Heart left ventricle (tissue), 16 donors: ENCODE measurements at places on chromosomes 7 and 10. TPM values are rescaled to one million over a fixed set of nuclear protein-coding genes. Genes with fewer than 3 reads are reported as not detected.

DNA sequence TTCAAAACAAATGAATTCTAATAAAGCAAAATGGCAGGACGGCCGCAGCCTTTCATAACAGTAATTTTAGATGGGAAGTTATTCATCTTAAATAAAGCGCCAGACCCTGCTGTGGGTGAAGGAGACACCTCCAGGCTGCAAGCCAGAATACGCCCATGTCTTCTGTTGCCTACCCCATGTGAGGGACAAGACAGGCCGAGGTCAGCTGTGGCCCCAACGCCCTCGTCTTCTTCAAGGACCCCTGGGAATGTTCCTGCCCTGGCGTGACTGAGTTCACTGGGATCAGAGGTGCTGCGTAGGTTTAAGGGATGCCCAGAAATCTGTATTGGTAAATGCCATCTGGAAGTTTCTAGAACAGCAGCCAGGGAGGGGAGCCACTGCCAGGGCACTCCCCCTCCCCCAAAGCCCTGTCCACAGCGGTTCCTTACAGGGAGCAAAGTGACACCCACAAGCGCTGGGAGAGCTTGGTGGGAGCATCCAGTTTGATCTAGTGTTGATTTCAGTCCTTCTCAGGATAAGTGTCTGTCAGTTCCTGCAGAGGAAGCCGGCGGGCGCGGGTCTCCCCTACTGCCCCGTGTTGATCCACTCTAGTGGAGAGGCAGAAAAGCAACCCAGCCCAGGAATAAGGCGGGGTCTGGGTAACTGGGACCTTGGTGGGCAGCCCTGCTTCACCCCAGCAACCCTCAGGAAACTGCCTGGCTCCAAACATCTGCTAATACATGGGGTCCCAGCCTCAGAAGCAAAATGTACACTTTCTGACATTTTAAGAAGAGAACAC is 20.6 kb downstream of the PAPOLB start:
- no peak for DNase-seq

DNA sequence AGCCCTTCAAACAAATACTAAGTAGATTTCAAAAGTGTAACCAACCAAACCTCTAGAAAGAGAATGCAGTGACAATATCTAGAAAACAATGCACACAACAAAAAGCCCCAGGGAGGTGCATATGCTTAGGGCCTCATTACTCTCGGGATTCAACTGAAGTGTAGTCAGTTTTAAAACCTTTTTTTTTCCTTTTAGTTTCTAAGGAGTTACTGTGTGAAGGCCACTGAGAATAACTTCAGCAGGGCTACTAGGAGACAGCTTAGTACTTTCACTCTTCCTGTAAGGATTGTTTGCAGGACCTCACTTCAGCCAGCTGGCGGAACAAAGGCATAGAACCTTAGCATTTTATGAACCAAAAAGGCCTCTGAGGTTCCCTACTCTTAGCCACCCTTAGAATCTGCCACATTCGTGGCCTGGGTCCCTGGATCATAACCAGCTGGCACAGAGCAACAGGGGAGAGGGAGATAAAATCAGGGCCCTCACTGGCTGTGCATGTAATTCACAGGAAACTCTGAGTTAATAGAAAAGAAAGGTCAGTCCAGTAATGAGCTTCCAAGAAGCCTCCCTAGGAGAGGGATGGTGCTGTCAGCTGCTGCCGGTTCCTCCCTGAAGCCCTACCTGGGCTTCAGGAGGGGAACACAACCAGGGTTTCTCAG is 3.6 kb downstream of the VOPP1 start:
- no peak for DNase-seq

DNA sequence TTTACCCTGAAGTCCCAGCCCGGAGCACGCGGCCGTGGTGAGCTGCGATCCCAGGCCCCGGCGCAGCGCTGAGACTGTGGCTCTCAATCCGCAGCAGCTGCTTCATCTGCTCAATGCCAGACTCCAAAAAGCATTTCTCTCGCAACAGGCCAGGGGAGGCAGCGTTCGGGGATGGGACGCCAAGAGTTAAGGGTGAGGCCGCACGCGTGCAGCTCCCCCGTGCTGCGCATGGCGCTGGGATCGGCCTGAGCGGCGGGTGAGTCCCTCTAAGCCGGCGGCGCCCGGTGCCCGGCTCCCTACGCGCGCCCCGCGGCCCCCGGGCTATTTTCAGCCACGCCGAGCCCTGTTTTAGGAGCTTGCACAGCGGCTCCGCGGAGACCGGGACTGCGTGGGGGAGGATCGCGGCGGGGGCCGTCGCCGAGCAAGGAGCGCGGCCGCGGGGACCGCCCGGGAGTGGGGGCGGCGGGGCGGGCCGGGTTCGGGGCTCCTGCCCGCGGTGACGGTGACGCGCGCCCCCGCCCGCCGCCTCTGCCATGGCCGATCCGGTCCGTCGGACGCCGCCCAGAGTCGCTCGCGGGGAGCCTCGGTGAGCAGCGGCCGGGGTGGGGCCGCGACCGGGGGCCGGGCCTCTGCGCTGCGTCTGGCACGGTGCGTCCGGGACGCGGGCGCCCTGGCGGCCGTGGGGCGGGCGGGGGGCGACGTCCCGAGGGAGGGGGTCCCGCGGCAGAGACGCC is 29.4 kb upstream of the JAKMIP3 start:
- peak; percentile 39 for DNase-seq

The STEAP2 gene
- polyA plus RNA-seq: 1.4 TPM

- DNase-seq: no peak
These were observed 36.4 kb downstream of the ZRANB1 start for GRCh38 chr10:124978376-124978725.

GRCh38 chr7:73449422-73449821 is 15.8 kb downstream of the FZD9 start:
- no peak for DNase-seq

DNA sequence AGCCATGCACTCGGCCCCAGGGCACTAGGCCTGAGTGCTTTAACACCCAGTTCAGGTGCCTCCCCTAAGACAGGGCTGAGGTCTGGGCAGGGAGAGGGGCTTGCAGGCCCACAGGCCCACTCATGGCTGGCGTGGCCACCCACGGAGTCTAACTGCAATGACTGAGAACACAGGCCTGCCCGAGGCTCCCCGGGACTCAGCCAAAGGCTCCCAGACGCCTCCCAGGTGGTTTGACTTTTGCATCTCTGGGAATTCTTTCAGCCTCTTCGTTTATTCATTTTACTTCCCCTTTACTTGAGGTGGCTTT is 37.3 kb downstream of the PTPRN2 start:
- DNase-seq: no peak

The SPDYE16 gene
- polyA plus RNA-seq: 0.08 TPM

- DNase-seq: no peak
These were observed 13.2 kb downstream of the RASGEF1A start for GRCh38 chr10:43253461-43254198.

- no peak for DNase-seq
These were observed 253.4 kb downstream of the USP6NL start for GRCh38 chr10:11358011-11358410.

DNA sequence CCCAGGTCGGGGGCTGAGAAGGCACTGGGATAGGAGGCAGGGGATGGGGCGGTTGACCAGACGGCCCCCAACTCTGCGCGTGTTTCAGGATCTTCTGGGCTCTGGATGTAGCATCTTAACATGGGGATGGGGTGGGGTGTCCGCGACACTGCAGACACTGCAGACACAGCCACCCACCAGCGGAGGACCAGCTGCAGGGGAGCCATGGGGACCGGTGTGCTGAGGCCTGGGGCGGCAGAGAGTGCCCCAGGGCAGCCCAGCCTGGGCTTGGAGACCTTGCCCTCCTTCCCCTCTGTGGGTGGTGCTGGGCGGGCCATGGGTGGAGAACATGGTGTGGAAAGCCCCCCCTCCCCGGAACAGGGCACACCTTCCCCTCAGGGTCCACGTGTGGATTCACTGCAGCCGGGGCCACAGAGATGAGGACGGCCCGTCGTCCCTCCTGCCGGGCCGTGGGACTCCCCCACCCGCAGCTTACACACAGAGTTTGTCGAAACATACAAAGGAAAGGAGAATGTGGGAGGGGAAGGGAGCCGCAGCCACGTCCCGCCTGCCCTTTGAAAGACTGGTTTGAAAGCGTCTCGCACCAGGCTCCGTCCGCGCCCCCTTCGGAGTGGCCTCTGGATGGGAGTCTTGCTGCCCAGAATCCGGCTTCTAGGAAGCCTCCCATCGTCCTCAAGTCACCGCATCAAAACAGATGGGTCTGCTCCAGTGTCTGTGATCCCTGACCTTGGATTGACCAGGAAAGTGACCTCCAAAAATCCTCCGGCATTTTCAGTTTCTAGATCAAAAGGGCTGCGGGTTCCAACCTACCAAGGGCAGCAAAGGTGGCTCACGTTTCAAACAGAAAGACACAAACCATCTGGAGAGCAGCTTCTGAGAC is 91.5 kb upstream of the TCERG1L start:
- no peak for DNase-seq

- no peak for DNase-seq
These were observed 11.4 kb downstream of the CLDN3 start for GRCh38 chr7:73758581-73759138.

The SMO gene
- 1.7 TPM for polyA plus RNA-seq

GRCh38 chr10:31352436-31353226 is 33.6 kb downstream of the ZEB1 start:
- DNase-seq: no peak

DNA sequence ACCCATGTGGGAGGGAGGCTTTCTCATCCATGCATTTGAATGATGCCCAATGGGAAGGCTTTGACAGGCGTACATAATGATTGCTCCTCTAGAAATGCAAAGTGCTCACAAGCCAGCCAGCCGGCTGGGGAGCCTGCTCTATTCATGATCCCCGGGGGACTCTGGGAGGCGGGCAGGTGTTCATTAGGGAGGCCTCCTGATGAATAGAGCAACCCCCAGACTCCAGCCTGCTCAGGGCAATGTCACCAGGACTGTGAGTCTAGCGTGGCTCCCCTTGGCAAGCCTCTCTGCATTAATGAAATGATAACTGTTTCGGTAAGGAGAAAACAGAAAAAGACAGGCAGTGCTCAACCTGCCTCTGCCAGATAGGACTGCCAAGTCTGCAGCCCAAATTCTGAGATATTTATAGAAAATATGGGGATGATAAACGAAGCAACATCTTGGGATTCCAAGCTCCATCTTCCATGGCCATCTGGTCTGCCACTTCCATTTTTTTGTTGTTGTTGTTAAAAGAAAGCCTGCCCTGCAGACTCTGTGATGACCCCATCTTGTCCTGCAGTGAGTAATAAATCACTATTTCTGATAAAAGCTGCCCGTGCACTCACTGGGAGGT is 236.4 kb downstream of the PRPF18 start:
- DNase-seq: no peak

DNA sequence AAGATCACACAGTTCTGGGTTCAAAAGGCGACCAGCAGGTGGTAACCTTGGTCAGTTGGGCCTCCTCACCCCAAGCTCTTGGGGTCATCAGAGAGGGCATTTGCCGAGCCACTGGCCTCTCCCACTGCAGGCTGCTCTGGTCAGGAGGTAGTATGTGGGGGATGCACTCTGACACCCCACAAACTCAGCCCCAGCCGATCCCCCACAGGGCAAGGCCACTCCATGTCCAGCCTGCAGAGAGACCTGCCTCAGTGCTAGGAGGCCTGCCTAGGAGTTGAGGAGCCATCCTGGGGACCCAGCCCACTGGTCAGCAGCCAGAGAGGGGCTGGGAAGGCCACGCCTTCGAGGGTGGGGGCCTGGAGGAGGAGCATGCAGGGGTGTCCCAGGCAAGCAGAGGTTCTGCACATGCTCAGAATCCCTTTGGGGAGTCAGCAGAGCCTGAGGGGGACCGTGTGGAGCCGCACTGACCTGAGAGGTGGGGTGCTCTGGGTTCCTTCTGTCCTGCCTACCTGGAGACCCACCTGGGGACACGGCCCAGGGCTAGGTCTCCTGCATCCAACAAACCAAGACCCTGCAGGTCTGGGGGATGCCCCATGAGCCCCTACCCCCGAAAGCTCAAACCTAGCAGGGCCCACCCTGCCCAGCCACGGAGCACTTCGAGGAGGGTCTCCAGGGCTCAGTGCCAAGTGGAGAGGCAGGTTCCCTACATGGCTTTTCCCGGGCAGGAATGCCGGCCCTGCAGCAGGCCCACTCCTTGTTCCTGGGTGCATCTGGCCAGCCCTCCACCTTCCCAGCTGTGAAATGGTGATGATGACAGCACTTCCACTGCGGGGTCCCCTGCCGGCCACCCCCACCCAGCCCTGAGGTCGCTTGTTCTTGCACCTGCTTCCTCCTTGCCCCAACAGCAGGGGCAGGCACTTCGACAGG is 58.5 kb downstream of the RASGEF1A start:
- peak; percentile 5 for DNase-seq
